ENCODE measurements at places on chromosomes 4 and X.
A peak's percentile ranks its signal among the peaks of the same experiment; 100 is the strongest.

- no peak for DNase-seq
Measured at GRCh38 chrX:101906136-101906796, 25.6 kb downstream of the ZMAT1 start.

- peak; percentile 84 for DNase-seq
Measured at GRCh38 chr4:82652062-82652461, 90.3 kb upstream of the TMEM150C start.

GRCh38 chr4:94534401-94535312 is 82.9 kb downstream of the PDLIM5 start:
- DNase-seq: peak; percentile 61

DNA sequence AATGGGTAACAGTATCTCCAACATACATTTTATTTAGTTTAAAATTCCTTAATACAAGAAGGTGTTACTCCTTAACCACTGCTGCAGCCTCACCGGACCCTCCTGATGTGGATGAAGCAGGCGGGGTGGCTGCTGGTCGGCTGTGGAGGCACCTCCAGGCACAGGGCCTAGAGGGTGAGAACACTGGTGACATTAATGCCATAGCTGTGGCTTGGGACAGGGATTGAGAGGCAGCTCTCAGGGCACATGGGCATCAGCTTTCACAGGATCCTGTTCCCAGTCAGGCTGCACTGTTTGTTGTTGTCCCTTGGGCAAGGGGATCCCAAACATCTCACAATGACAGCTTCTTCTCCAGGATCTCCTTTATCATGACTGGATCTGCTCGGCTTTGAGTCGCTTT is 90.0 kb downstream of the GATB start:
- DNase-seq: no peak

DNA sequence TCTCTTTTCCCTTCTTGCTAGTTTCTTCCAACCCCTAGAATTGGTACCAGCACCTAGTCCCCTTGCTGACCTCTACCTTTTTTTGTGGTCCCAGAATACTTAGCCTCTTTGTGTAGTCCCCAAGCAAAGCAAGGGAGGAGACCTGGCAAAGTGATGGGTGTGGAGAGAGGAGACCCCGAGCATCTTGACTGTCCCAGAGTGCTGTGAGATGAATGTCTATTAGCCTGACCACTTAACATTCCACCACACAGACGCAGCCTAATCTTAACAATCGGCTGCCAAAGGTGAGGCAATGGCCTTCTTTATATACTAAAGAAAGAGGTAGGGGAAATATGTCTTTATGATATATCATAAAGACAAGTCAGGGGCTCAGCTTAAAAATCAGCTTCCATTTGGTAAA is 55.9 kb downstream of the TRIM2 start:
- no peak for DNase-seq

GRCh38 chr4:107615809-107616208 is 104.2 kb downstream of the PAPSS1 start:
- no peak for DNase-seq

- no peak for DNase-seq
Measured at GRCh38 chr4:44235897-44236296, 212.7 kb downstream of the KCTD8 start.

- no peak for DNase-seq
Measured at GRCh38 chrX:40544343-40545266, 36.2 kb upstream of the ATP6AP2 start.

DNA sequence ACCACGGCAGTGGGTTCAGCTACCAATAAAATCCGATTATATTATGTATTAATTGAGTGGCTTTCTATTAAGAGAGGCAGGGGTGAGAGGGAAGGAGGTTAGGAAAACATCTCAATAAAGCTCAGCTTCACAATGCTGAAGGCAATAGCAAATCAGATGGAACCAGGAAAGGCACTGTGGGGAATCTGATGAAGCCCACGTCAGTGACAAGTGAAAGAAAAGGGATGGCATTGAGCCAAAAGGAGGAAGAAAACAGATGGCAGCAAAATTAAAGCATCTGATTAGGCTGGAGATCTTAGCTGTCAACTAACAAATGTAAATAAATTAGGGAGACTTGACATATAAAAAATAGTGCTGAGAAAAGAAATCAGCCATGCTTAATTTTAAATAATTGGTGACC is 180.9 kb downstream of the RASL11B start:
- DNase-seq: no peak

DNA sequence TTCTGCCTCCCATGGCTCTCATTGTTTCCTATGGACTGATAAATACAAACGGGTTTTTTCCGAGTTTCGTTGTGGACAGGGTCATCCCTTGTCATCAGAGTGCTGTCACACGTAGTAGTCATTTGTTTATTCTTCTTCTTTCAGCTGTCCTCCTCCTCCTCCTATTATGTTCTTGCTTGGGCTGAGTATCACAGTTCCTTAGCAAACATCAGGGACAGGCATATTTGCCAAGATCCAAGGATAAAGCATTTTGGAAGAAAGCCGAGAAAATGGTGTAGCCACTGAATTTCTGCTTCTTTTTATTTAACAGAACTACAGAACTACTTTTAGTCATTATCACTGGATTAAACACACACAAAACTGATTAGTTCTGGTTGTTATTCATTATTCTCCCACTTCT is 167.9 kb downstream of the MAML3 start:
- no peak for DNase-seq
